ENCODE measurements at places on chromosomes 5 and 9.

DNA sequence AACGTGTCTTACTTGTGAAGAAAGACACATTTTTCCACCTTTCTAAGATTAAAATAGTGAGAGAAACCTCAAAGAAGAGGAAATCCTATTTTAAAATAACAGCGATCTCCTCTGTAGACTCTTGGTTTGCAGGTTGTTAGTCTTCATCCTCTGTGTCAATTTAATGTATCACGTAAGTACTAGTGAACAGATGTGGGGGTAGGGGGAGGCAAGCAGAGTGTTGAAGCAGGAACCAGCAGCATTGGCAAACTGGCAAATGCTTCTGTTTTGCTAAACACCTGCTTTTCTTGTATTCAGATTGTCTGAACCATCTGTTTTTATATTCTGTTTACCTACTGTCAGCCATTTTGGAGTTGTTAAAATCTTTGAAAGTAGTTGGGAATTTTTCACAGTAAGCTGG is 159.3 kb upstream of the TLX3 start:
- DNase-seq = no peak

GRCh38 chr5:66628561-66628960 is 32.4 kb downstream of the MAST4 start:
- no peak for DNase-seq

GRCh38 chr5:149133795-149134777 is 7.2 kb upstream of the ABLIM3 start:
- DNase-seq = peak; percentile 74

DNA sequence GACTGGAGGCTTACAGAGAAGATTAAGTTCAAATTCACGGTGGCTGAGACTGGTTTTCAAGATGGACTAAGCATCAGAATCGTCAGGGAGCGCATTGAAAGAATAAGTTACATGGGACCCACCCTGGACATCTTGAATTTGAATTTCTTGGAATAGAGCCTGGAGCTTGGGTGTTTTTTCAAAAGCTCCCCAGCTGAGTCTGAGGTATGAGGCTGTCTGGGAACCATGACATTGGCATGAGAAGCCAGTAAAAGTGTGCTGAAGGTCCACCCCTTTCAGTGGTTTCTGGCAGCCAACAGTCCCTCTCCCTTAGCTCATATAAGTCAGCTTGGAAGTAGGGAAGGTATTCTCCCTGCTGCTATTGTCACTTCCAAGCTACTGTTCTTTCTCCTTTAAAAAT is 97.8 kb downstream of the MAST4 start:
- DNase-seq = no peak

- no peak for DNase-seq
These were observed 1115.5 kb downstream of the TAF11L14 start for GRCh38 chr5:18749763-18750162.

DNA sequence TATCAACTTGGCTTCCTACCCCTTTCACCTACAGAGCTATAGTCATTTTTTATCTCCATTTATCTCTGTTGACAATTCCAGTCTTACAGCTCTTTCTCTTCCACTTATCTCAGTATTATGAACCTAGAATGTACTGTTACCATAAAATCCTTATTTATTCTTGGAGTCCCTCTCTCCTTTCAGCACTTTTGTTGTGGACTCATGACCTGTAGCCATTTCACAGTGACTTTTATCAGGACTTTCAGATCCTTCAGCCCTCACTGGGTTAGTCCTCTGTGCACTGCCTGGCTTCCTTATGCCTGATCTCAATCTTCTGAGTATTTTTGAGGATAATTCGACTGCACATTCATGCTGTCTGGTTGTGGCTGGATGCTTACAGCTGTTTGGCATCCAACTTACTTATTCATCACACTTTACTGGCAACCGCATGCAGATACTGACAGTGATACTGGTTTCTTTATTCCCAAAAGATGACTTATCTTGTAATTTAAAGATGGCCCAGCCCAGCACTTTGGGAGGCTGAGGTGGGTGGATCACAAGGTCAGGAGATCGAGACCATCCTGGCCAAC is 293.3 kb downstream of the MAN2A1 start:
- no peak for DNase-seq

DNA sequence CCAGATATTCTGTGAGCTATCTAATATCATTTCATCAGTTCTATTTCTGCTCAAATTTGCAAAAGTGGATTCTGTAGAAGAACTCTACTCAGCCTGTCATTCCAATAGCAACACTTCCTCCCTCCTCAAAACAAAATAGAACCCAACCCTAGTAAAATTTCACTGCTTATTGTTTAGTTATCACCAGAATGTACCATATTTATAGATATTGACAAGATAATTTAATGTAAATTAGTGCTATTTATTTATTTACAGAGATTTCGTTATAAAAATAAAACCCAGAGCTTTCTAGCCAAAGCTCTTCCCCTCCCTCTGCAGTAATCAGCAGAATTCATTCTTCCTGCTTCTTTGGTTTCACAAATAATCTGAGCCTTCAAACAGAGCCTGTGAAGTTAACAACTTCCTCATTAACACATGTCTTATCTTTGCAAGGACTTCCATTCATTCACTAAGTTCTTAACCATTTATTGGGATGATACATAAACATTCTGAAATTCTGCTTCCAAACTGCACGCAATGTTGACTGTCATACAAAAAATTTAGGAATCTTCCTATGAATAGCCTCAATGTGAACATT is 73.7 kb upstream of the PJA2 start:
- DNase-seq = no peak

DNA sequence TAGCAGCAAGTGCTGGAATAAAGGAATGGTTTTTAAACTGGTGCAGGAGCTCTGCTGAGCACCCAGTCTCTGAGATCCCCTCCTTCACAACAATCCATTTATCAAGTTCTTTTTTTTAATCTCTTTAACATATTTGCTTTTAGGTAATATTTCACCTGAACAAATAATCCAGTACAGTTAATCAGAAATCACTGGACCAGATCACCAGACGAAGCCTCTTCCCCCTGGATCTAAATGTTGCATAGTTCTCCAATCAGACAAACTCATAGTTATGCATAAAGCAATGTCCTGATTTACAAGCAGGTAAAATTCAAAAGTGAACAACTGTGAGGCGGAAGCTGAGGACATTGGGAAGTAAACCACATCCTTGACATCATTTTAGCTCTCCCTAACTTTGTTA is 657.7 kb upstream of the RORB start:
- no peak for DNase-seq
